ENCODE measurements at places on chromosomes 5 and 9. TPM values are rescaled to one million over a fixed set of nuclear protein-coding genes. Genes with fewer than 3 reads are reported as not detected.

GRCh38 chr9:109329638-109330258, 8.9 kb upstream of the EPB41L4B start:
- DNase-seq: no peak

DNA sequence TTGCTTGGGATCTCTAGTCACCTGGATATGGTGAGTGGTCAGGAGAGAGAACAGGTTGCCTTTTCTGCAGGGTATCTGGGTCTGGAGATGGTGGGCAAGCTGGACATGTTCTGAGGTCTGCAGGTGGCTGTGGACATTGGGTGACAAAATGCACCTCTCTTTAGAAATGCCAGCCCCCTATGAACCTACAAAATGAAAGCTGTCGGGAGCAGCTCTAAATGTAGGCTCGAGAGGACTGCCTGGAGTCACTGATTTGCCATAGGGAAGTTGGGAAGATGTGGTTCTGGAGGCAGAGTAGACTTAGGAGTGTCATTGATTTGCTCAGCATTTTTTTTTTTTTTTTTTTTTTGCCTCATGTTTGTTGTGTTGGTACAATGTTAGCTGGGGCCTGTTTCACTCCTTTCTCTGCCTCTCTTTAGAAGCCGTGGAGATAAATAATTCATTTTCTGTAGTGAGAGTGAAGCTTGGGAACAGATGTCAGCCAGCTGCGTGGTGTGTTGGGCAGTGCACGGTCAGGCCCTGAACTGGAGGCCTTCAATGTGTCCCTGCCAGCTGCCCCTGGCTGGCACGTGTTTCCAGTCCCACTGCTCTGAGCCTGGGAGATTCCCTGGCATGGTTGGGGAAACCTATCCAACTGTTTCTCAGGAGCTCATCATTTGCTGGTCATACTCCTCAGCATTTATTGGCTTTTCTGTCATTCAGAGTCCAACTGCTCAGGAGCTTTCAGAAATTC, 5.4 kb downstream of the RGS3 start:
- DNase-seq: no peak

DNA sequence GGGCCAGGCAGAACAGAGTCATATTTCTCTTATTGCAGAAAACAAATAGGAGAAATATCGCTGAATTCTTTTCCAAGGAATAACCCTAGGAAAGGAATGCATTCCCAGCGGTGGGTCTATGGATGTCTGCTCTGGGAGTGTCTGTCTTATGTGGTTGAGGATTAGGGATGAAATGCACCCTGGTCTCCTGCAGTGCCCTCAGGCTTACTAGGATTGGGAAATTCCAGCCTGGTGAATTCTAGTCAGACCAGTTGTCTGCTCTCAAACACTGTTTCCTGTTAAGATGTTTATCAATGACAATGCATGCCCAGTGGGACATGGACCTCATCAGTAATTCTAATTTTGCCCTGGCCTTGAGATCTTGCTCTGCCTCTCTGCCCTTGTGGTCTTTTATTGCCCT, 136.1 kb upstream of the ELAVL2 start:
- DNase-seq: no peak

GRCh38 chr5:95823738-95824609, 1.4 kb upstream of the GLRX start:
- DNase-seq: peak; percentile 97

- peak; percentile 57 for DNase-seq
Observed at GRCh38 chr9:6440405-6440804, 27.4 kb downstream of the UHRF2 start.

The RASGRF2 gene
- 5.3 TPM for total RNA-seq

The PKD2L2 gene
- total RNA-seq: not detected

The CTXN3 gene
- not detected for total RNA-seq

The BARHL1 gene
- total RNA-seq: not detected

Measured in IMR-90 (cell line).